ENCODE measurements at places on chromosomes 12 and 14.

GRCh38 chr14:71491931-71492330 is 440.3 kb upstream of the RGS6 start:
- no peak for DNase-seq

DNA sequence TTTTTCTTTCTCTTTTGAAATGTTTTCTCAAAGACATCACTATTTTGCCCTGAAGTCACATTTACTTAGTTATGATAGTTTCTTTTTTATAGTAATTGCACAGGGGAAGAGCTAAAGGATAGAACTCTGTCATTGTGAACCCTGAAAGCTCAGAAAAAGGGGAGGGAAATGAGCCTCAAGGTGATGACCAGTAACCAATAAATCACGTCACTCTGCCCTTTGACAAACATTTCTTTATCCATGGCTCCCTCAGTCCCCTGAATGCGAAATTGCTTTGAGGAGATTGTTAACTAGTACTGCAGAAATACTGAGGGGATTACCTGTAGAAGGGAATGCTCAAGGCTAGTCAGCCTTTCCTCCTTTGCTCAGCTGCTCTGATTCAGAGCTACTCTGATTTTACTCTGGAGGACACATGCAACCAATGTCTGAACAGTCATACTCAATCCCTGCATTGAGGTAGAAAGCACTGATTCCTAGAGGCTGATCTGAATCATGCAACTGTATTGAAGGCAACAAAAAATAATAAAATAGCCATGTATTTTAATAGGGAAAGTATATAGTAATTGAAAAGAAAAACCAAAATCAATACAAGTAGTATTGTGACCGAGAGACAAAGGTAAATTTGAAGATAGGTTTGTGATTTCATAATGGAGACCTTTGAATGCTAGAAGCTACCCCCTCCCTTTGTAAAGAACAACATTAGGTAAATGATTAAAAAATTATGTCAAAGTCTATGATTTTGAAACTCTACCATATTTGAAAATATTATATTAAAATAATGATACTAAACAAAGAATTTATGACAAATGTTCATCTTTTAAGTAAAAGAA is 24.7 kb downstream of the SLCO1B1 start:
- DNase-seq, result no peak

DNA sequence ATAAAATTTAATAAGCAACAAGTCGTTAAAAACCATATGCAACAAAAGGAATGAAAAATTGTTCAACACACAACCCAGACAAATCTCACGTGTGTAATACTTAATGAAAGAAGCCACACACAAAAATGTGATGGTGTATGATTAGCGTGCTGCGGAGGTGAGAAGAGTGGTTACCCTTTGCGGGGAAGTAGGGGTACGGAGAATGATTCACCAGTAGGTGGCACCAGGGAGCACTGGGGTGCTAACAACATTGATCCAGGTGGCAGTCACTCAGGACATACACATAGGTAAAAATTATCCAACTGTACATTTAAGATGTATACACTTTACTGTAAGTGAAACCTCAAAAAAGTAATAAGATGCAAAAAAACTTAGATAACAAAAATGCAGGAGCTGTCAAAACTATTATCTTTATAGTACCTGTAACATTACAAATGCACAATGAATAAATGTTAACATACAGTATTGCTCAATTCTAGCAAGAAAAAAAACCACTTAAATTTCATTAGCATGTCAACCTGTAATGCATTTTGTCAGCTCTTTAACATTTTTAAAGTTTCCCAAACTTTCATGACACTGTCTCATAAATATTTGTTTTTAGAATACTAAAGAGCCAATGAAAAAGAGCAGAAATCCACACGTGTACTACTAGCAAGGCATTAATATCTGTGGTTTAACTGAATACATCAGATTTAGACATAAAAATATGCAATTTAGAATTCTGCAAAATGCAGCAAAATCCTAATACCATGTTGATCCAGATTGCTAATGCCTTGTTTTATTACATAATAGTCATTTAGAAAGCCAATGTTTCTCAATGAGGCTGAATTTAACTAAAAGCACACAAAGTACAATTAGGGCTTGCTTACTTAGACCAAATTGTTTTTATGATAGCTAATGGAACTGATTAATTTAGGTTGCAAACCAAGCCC is 46.7 kb downstream of the TMCC3 start:
- DNase-seq, result no peak

DNA sequence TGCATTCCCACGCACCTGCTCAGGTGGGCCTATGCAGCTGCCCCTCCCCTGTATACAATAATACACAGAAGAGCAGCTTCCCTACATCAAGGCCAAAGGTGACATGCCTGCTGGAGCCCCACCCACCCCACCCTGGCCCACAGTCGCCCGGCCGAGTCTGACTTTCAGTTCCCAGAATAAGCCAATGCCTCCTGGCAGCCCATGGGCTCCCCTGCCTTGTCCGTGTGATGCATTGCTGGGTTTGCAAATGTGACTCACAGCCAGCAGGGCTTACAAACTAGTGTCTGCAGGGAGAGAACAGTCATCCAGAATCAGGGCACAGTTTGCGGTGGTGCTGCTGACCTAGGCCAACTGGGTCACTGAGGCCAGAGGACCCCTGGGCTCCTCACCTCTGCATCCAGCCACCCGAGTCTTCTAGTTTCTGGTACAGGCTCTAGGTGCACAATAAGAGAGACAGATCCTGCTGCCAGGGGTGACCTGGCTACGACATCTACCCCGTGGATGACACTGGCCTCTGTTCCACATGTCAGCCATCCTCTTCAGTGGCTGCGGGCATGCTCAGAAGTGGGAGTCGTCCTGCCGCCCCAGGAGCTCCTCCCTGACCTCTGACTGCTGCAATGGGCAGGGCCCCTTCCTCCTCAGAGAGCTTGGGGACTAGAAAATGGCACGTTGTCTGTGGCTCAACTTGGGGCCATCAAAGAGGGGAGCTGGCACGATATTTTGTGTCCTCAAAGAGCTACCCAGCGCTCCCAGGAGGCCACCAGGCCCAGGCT is 84.5 kb downstream of the CHGA start:
- no peak for DNase-seq

- DNase-seq, result no peak
Measured at GRCh38 chr12:131065279-131065678, 111.6 kb downstream of the ADGRD1 start.

DNA sequence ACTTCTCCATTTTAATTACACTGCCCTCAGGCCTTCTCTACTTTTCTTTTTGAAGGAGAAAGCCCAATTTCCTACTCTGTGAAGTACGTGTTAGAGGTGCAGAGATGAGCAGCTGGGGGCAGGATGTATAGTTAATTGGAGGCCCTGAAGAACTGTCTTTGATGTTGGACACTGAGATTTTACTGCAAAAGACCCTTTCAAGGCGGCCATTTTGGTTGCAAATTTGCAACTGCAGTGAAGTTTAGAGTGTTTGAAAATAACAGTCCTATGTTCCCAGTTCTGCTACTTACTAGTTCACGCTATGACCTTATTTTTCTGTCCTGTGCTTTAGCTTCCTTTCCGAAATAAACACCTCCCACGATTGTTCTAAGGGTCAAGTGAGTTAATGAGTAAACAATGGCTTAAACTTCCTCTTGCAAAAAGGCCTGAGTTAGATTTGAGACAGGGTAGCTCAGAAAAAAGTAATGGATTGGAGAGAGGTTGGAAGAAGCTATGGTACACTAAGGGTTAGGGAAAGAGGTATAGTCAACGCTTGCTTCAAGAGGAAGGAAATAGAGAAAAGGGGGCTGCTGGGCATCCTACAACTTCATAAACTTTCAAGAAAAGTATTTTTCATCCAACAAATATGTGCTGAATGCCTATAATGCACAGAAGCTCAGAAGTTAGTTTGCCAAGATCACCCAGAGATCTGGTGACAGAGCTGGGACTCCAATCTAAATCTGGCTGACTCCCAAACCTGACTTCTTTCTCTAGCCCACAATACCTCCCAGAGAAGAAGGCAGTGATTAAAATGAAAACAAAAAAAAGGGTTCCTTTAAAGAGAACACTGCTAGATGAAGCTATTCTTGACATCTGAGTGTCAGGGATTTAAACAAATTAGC is 26.4 kb upstream of the DICER1 start:
- no peak for DNase-seq

DNA sequence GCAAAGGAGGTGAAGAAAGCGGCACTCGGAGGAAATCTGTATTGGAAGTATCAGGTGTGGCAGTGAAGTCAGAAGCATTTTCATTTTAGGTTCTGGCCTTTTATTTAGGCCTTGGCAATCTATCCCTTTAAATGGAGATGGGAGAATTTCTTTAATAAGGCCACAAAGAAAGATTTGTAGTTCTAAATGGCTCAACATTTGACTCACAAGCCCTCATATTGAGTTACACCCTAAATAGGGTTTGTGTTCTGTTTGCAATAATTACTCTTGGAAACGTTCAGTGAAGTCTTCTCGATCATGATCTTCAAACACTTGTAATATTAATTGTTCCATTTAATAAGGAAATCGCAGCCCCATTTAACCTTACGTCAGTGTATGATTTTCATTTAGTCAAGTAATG is 25.3 kb upstream of the TMEM260 start:
- DNase-seq, result no peak

DNA sequence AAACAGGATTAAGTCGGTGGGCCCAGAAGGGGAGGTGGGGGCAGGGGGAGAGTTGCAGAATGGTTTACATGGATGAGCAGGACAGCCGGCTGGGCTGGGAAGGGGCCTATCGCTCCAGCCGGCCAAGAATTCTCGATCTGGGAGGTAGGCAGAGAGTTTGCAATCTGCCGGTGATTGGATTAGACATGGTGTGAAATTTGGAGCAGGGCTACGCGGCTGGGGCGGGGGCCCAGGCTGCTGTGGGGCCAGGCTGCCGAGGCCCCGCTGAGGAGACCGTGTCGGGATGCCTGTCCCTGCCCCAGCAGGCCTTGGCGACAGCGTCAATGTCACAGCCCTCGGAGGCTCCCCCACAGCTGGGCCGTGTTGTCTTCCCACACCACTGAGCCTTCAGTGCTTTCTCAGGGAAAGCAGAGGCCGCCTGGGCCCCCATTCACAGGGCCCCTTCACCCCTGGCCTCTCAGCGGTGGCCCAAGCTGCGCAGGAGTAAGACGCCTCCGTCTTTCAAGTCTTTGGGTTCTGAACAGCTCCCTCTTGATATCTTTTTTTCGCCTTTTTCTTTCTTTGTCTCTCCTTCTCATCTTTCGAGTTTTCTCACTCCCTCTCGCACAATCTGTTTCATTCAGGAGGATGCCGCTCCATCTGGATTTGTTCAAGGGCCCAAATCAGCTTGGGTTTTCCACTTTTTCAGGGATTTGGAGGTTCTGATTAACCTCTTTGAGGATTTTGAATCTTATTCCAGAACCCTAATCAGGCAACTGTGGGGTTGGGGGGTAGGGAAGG is 117.5 kb upstream of the PARP11 start:
- DNase-seq, result no peak

- no peak for DNase-seq
Measured at GRCh38 chr14:96151242-96151641, 53.4 kb upstream of the BDKRB2 start.

GRCh38 chr12:70798016-70798783 is 122.3 kb downstream of the PTPRR start:
- no peak for DNase-seq

GRCh38 chr14:92631098-92631497 is 117.3 kb downstream of the LGMN start:
- no peak for DNase-seq

DNA sequence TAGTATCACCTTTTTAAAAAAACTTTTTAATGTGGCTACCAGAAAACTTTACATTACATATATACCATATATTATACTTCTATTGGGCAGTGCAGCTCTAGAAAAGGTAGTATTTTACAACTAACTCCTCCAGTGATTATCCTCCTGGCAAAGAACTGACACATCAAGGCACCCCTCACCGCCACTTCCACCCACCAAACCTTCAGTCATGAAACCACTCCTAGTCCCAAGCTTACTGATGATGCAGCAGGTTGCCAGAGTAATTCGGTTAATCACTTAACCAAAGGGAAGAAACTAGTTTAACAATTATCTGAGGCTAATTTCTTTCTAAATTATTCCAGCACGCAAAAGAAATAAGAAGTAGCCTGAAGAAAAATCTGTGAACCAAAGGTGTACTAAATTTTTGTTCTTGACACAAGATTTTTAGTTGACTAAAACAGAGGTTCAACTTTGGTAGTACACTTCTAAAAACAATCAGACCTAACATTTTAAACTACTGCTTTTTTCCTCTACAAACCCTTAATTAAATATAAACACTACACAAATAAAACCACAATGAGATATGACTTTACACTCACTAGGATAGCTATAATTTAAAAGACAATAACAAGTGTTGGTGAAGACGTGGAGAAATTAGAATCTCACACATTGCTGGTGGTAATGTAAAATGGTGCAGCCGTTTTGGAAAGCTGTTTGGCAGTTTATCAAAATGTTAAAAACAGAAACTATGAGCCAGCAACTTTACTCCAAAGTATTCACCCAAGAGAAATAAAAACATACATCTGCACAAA is 16.7 kb downstream of the SPPL3 start:
- DNase-seq, result no peak

- DNase-seq, result no peak
Measured at GRCh38 chr14:103535081-103535890, 6.3 kb downstream of the TRMT61A start.

GRCh38 chr12:125071456-125071855 is 6.2 kb downstream of the AACS start:
- DNase-seq, result no peak

GRCh38 chr12:132236930-132237771 is 92.2 kb downstream of the GALNT9 start:
- no peak for DNase-seq

DNA sequence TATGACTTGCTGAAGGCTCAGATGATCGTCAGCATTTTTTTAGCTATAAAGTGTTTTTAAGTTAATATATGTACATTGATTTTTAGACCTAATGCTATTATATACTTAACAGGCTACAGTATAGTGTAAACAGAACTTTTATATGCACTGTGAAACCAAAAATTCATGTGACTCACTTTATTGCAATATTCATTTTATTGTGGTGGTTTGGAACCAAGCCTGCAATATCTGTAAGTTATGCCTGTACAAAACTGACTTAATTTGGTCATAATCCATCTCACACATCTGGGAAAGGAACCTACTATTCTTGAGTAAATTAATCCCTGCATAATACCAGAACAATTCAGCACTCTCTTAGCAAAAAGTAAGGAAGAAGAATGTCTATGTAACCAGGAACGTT is 390.7 kb downstream of the SYT1 start:
- DNase-seq, result no peak

DNA sequence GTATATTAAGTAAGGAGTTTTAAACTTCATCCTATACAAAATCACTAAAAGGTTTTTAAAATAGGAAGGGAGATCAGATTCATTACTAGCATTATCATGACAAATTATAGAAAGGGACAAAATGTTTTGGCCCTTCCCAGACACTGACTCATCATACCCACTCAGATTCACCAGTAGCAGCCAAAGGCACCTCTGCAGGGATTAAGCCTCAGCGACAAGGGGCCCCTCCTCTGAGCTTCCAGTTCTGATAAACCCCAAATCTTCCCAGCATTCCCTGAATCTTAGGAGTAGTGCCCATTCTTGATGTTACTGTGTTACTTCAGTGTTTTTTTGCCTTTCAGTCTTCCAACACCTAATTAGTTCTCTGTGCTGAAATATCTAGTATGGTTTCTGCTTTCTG is 14.5 kb downstream of the KRAS start:
- no peak for DNase-seq
